ENCODE measurements at places on chromosomes 11 and 22.

GRCh38 chr22:26580240-26580962 is 9.5 kb downstream of the TPST2 start:
- no peak for DNase-seq

DNA sequence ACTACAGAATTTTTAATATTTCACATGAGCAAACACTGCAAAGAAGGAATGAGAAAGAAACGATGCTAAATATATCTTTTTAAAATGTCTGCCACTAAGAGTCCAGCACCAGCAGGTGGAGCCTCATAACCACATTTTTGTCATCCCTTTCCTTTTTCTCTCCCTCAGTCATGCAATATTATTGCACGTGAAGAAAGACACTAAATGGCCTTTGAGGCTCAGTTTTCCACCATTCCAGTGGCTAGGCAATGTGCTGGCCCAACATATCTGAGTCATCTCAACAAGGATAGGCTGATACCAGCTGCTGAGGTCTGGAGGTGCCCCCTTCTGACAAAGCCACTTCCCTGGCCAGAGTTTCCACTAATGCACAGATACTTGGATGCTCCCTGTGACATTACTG is 1.8 kb downstream of the ALKBH8 start:
- no peak for DNase-seq

DNA sequence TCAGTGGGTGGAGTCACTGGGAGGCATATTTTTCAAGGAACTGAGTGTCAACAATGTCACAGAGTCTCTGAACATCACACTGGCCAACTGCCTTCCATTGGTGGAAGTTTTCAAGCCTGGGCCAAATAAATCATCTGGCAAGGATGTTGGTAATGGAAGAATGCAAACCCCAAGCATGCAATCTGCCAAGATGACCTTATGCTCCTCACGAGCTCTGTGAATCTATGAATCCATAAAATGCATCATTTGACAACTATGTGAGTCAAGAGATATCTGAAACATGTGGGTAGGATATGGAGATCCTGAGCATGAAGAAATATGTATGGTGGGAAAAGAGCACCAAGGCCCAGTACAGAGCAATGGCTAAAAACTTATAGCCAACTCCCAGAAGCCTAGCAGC is 122.2 kb downstream of the PLEKHA7 start:
- no peak for DNase-seq

DNA sequence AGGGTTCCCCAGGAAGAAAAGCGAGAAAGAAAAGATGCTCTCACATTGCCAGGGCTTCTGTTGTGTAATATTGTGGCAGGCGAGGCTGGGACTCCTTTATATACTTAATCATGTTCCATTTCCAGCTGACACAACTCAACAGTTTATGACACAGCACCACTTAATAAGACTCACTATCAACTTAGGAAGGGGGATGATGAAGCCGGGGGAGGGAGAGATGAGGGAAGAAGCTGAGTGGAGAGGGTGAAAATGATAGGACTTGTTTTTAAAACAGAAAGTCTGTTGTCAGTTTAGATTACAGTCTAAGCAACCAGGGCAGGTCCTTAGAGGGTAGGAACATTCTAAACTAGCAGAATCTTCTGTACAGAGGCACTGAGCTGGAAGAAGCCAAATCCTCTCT is 397.0 kb downstream of the NXPE2 start:
- no peak for DNase-seq

- DNase-seq: no peak
These were observed 24.5 kb downstream of the SMIM38 start for GRCh38 chr11:69180226-69180625.

GRCh38 chr11:7896009-7896785 is 34.9 kb downstream of the OR10A6 start:
- DNase-seq: no peak

DNA sequence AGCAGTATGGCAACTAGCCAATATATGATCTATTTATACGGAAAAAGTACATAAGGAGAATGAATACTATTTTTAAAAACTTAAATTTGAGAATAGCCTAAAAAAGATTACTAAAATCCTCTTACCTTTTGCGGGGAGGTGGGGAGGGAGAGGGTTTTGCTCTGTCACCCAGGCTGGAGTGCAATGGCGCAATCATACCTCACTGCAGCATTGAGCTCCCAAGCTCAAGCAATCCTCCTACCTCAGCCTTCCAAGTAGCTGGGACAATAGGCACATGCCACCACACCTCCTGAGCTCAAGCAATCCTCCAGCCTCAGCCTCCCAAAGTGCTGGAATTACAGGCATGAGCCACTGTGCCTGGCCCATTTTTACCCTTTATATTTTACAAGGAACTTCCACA is 82.0 kb downstream of the TTC28 start:
- DNase-seq: no peak

- no peak for DNase-seq
These were observed 27.9 kb upstream of the LRRC32 start for GRCh38 chr11:76698321-76699043.

GRCh38 chr11:7882860-7883259 is 48.2 kb downstream of the OR10A6 start:
- no peak for DNase-seq

- no peak for DNase-seq
These were observed 41.2 kb downstream of the SYTL2 start for GRCh38 chr11:85769771-85770170.

DNA sequence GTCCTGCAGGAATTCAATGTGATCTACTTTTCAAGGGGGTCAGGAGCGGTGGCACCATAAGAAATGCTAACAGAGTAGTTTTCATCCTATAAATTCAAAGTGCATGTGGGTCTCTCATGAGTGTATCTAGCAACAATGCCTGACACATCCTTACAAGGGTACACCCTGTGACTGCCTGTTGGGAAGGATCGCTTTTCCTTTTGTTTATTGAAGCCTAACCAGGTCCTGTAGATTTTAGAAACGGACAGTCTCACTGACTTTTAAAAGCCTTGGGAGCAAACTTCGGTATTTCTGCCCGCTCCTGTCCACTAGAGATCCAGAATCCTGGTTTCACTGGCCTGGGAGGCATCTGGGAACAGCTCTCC is 102.4 kb downstream of the MICAL2 start:
- DNase-seq: no peak

DNA sequence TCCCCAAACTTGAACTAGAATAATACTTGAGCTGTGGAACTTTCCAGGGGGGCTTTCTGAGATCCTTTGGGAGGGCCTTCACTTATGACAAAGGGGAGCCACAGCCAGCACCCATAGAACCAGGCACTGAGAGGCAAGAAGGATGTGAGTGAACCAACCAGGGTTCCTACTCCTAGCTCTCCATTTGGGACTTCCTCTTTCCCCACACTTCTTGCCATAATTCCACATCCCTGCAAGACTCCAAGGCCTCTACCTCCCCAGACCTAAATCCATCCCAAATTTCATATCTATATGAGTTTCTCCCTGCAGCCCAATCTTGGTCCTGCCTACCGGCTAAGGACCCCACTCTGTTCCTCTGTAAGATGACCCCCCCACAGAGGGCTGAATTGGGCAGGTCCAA is 31.5 kb downstream of the NRXN2 start:
- DNase-seq: no peak

- no peak for DNase-seq
These were observed 46.9 kb upstream of the SESN3 start for GRCh38 chr11:95277868-95278267.

DNA sequence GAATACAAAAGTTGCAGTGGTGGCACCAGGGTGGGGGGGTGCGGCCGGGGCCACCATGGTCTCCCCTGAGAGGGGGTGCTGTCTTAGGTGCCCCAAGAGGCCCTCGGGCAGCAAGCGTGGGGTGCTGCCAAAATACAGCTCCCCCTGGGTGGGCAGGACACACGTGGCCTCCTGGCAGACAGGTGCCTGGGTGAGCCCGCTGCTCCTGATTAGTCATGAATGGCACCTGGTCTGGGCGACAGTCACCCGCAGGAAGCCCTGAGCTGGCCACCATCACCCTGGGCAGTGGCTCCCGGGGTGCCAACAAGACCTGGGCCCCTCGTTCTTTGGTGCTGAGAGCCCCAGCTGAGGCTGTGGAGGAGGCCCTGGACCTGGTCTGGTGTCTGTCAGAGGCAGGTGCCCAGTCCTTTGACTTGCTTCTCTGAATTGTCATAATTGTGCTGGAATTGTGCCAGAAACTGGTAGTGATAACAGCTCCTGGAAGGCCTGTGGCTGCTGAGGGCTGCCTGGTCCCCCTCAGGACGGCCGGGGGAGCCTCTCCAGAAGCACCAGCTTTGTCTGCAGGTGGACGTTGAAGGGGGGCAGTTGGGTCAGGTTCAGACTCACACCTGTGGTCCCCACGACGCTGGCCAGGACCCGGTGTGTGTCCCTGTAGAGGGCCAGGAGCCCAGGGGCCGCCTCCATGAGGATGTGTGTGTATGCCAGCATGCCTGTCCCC is 14.8 kb downstream of the ALG12 start:
- no peak for DNase-seq
